Effector memory CD8-positive, alpha-beta T cell (primary cell): ENCODE measurements at places on chromosomes 7 and 10.

DNA sequence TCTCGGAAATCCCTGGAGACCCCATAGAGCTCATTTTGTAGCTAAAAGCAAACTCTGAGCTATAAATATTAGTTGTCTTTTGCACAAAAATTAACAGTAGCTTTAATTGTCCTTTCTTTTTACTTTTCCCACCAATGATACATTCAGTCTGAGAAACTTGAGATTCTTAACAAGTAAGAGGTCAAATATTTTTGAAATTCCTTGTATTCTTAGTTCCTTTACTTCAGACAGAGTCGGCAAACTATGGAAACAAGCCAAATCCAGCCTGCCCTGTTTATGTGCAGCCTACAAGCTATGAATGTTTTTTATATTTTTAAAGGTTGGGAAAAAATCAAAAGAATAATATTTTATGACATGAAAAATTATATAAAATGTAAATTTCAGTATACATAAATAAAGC is 146.6 kb downstream of the CTNNA3 start:
- no peaks in the 10 kb centered on the region for H3K36me3 ChIP-seq
- DNase-seq, result no peak
- no peak overlapping the region for H3K4me3 ChIP-seq
- H3K27me3 ChIP-seq, result peaks cover 13% of the 10 kb centered on the region
- no peak overlapping the region for H3K27ac ChIP-seq

DNA sequence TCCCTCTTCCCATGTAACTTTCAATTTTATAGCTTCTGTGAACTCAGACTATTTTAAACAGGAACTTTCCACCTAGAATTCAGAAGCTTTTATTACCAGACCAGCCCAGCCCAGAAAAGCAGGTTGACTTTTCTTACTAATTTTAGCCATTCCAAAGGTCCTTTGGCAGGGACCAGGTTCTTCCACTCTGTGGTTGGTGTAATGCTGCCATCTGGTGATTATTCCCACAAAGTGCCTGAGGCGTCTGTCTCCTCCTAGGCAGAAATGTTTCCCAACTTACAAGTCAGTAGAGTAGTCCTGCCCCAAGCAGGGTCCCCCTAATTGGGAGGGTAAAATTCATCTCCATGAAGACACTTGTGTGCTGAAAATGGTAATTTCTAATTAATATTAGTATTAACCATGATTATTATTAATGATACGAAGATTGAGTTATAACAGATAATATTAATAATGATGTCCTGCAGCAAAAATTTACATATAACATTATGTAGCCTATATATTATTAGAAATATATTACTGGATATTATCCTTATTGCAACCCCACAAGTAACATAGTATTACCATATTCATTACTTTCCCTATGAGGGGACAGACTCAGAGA is 53.0 kb upstream of the PPP1R17 start:
- H3K4me3 ChIP-seq, result no peak overlapping the region
- H3K36me3 ChIP-seq, result no peaks in the 10 kb centered on the region
- no peaks in the 10 kb centered on the region for H3K27me3 ChIP-seq
- no peaks in the 10 kb centered on the region for H3K4me1 ChIP-seq
- H3K27ac ChIP-seq, result no peak overlapping the region
- no peak for DNase-seq

- no peak overlapping the region for H3K27ac ChIP-seq
- H3K4me1 ChIP-seq, result no peaks in the 10 kb centered on the region
- no peak overlapping the region for H3K4me3 ChIP-seq
Measured at GRCh38 chr10:70777063-70777875, 7.9 kb downstream of the TBATA start.

GRCh38 chr10:61329854-61330253 is 123.3 kb downstream of the TMEM26 start:
- H3K36me3 ChIP-seq, result no peaks in the 10 kb centered on the region
- no peaks in the 10 kb centered on the region for H3K4me1 ChIP-seq
- no peak for DNase-seq
- peaks cover 27% of the 10 kb centered on the region for H3K27me3 ChIP-seq
- H3K27ac ChIP-seq, result no peak overlapping the region

- peak overlapping the region; percentile 51 for H3K27ac ChIP-seq
- H3K4me1 ChIP-seq, result no peaks in the 10 kb centered on the region
- no peak overlapping the region for H3K4me3 ChIP-seq
- H3K36me3 ChIP-seq, result peaks cover 24% of the 10 kb centered on the region
Measured at GRCh38 chr7:16708980-16709379, 44.6 kb upstream of the TSPAN13 start.

- no peak overlapping the region for H3K4me3 ChIP-seq
- H3K36me3 ChIP-seq, result no peaks in the 10 kb centered on the region
- H3K4me1 ChIP-seq, result no peaks in the 10 kb centered on the region
- no peaks in the 10 kb centered on the region for H3K27me3 ChIP-seq
- no peak for DNase-seq
Measured at GRCh38 chr10:55141892-55142291, 340.9 kb upstream of the PCDH15 start.
